Hypothalamus (tissue), 51 donors: ENCODE measurements at places on chromosomes 1 and 21.

GRCh38 chr1:111364690-111365089 is 62.8 kb downstream of the OVGP1 start:
- DNase-seq, result no peak

GRCh38 chr1:59015708-59016107 is 231.9 kb upstream of the JUN start:
- no peak for DNase-seq

DNA sequence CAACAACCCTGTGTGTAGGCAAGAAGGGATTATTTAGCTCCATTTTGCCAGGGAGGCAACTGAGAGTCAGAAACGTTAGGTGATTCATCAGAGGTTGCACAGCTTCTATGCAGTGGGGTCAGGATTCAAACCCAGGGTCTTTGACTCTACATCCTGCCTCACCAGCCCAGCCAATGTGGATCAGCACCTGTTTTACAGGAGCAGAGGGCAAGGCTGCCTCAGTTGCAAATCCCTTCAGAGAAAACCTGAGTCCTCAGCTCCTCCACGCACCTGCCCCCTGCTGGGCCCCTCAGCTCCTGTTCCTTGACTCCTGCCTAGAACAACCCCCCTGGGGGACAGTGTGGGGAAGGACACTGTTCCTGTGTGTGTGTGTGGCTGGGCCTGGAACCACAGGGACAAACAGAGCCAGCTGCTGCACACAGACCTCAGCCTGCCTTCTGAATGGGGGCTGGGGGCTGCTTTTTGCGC is 61.6 kb downstream of the LRRN2 start:
- DNase-seq, result no peak

GRCh38 chr1:108854221-108855019 is 2.5 kb downstream of the AKNAD1 start:
- no peak for DNase-seq
